ENCODE measurements at places on chromosomes 2 and 18. TPM values are rescaled to one million over a fixed set of nuclear protein-coding genes. Genes with fewer than 3 reads are reported as not detected.

- DNase-seq, result no peak
- H3K4me1 ChIP-seq, result no peaks in the 10 kb centered on the region
- H3K4me3 ChIP-seq, result no peak overlapping the region
- no peak overlapping the region for H3K27ac ChIP-seq
- no peaks in the 10 kb centered on the region for H3K36me3 ChIP-seq
Measured at GRCh38 chr2:48940606-48941005, 185.1 kb upstream of the LHCGR start.

GRCh38 chr2:54012538-54013141, 41.8 kb upstream of the PSME4 start:
- no peaks in the 10 kb centered on the region for H3K36me3 ChIP-seq
- no peak overlapping the region for H3K27ac ChIP-seq
- no peak for DNase-seq
- H3K27me3 ChIP-seq, result no peaks in the 10 kb centered on the region

DNA sequence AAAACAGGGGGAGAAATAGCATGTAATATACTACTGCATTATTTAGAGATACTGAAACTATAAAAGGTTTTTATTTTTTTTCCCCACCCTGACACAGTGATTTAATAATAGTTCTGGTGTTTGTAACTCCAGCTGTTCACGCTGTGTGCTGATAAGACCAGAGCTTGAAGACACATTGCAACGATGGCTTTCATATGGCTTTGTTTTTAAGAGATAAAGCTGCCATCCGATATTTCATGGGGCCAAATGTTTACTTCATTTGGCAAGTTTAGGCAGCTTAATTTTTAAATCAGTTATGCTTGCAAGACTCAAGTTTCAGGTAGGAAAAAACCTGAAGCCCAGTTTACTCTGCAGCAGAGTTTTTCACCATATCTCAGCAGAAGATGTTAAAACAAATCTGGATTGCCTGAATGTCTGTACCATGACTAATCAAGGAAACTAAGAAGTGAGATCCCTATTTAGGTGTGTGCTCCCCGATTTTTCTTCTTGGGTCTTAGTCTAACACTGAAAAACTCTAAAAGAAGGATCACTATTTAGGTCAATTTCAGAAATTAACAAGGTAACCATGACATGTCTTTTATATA, 508.6 kb downstream of the PARD3B start:
- H3K27ac ChIP-seq, result no peak overlapping the region
- no peaks in the 10 kb centered on the region for H3K4me1 ChIP-seq
- no peaks in the 10 kb centered on the region for H3K36me3 ChIP-seq
- DNase-seq, result no peak
- no peak overlapping the region for H3K4me3 ChIP-seq

GRCh38 chr2:219901155-219901554, 273.7 kb downstream of the SLC4A3 start:
- no peaks in the 10 kb centered on the region for H3K36me3 ChIP-seq
- no peak overlapping the region for H3K27ac ChIP-seq
- H3K4me3 ChIP-seq, result no peak overlapping the region
- DNase-seq, result no peak
- no peaks in the 10 kb centered on the region for H3K27me3 ChIP-seq

- peaks cover 7% of the 10 kb centered on the region for H3K4me1 ChIP-seq
- H3K36me3 ChIP-seq, result no peaks in the 10 kb centered on the region
- H3K27me3 ChIP-seq, result no peaks in the 10 kb centered on the region
- DNase-seq, result no peak
- H3K27ac ChIP-seq, result no peak overlapping the region
- no peak overlapping the region for H3K4me3 ChIP-seq
Measured at GRCh38 chr2:98308068-98308467, 38.2 kb upstream of the CNGA3 start.

- no peaks in the 10 kb centered on the region for H3K4me1 ChIP-seq
- no peak overlapping the region for H3K27ac ChIP-seq
- no peak overlapping the region for H3K4me3 ChIP-seq
- no peaks in the 10 kb centered on the region for H3K27me3 ChIP-seq
- DNase-seq, result no peak
Measured at GRCh38 chr2:6442252-6442985, 423.3 kb downstream of the CMPK2 start.

- H3K36me3 ChIP-seq, result no peaks in the 10 kb centered on the region
- no peak overlapping the region for H3K27ac ChIP-seq
- no peaks in the 10 kb centered on the region for H3K4me1 ChIP-seq
- H3K27me3 ChIP-seq, result no peaks in the 10 kb centered on the region
Measured at GRCh38 chr18:44626807-44627206, 53.9 kb upstream of the SETBP1 start.

- H3K27ac ChIP-seq, result peak overlapping the region; percentile 42
- no peak for DNase-seq
- no peaks in the 10 kb centered on the region for H3K27me3 ChIP-seq
- peaks cover 8% of the 10 kb centered on the region for H3K4me1 ChIP-seq
- H3K4me3 ChIP-seq, result no peak overlapping the region
Measured at GRCh38 chr18:45608400-45608799, 6.9 kb upstream of the SLC14A2 start.

GRCh38 chr18:2994603-2995432, 18.1 kb downstream of the LPIN2 start:
- H3K36me3 ChIP-seq, result no peaks in the 10 kb centered on the region
- H3K27ac ChIP-seq, result no peak overlapping the region
- no peak overlapping the region for H3K4me3 ChIP-seq
- no peak for DNase-seq
- H3K27me3 ChIP-seq, result no peaks in the 10 kb centered on the region

GRCh38 chr2:64899081-64899865, 89.9 kb upstream of the SLC1A4 start:
- no peaks in the 10 kb centered on the region for H3K27me3 ChIP-seq
- H3K4me3 ChIP-seq, result no peak overlapping the region
- DNase-seq, result peak; percentile 59
- no peaks in the 10 kb centered on the region for H3K36me3 ChIP-seq
- H3K4me1 ChIP-seq, result peaks cover 5% of the 10 kb centered on the region

Gene MC5R
- not detected for total RNA-seq

Gene SLC40A1
- total RNA-seq, result 169 TPM

Gene C2orf49
- total RNA-seq, result 18.0 TPM

Gene AQP12B
- not detected for total RNA-seq

Gene COLEC11
- 1.5 TPM for total RNA-seq

Gene MIB1
- 31.3 TPM for total RNA-seq

Gene MPP4
- 0.17 TPM for total RNA-seq

Measured in upper lobe of right lung (tissue), 1 donor.